Activated T-cell treated with anti-CD3 and anti-CD28 coated beads, Interleukin-2, amount 50 U/mL, for 72 hours (primary cell): ENCODE measurements at places on chromosomes 11 and 22. TPM values are rescaled to one million over a fixed set of nuclear protein-coding genes. Genes with fewer than 3 reads are reported as not detected.
A peak's percentile ranks its signal among the peaks of the same experiment; 100 is the strongest.

DNA sequence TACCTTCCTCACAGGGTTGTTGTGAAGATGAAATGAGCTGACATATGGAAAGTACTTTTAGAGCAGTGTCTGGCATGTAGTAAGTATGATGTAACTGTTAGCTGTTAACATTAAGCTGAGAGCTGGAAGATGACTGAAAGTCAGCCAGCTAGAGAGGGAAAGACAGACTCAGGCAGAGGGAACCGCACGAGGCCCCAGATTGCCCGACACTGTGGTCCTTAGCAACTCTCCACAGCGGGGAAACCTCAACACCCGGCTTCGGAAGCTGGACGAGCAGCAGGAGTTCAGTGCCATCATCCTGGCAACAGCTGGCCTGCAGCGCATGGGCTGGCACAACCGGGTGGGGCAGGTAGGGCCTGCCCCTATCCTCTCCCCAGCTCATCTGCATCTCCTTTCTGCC is 6.5 kb downstream of the HMBS start:
- DNase-seq: no peak

GRCh38 chr22:37462436-37462835 is 23.7 kb downstream of the MFNG start:
- DNase-seq: no peak

DNA sequence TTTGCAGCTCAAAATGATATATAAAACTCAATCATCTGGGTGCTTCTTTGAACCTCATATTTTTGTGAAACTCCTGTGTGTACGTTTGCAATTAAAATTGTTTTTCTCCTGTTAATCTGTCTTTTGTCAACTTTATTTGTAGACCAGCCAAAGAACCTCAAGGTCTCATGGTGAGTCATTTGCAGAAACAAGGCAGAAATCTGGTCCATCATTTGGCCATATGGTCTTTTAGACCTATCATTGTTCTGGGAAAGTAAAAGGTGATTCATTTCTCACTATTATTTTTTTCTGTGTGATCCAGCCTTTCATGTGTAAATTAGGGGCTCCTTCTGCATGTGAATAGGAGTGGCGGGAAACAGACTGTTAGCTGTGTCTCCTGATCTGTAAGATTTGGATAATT is 399.1 kb upstream of the DDI1 start:
- DNase-seq: no peak

Gene RIBC2
- total RNA-seq: 3.5 TPM

- no peak for DNase-seq
These were observed 67.5 kb upstream of the LINC01488 start for GRCh38 chr11:69413993-69414392.

GRCh38 chr11:6693342-6694228 is 10.4 kb upstream of the MRPL17 start:
- peak; percentile 57 for DNase-seq

Gene YWHAH
- 76.8 TPM for total RNA-seq

Gene CSNK2A3
- total RNA-seq: 0.29 TPM

GRCh38 chr22:45499746-45500145 is 2.9 kb upstream of the FBLN1 start:
- DNase-seq: no peak

DNA sequence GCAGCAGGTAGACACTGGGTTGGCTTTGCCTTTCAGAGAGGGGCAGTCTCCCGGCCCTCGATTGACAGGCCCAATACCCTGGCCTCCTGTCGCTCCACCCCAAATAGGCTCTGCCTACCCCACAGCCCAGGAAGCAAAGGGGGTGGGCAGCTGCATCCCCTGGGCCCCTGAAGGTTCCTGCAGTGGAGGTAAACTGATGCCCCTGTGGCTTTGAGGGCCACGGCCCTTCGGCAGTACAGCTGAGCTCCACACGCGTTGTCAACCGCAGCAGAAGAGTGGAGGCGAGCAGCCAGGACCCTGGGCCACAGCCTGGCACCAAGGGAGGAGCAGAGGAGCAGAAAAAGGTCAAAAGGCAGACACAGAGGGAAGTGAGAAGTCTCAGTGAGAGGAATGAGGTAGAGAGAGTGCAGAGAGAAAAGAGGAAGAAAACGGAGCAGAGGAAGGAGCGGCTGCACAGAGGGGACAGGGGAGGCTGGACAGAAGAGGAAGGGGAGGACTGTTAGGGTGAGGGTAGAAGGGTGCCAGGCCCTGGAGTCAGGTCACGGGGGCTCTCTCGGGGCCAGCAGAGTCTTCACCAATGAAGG is 64.0 kb downstream of the SLC22A12 start:
- no peak for DNase-seq
